ENCODE measurements at places on chromosomes 1 and 21.

GRCh38 chr1:183590244-183591191, at the start of gene NCF2:
NCF2 (minus strand) TSS chr1:183590459; CDS start chr1:183590329, 130 bp downstream.
- no peak for DNase-seq

DNA sequence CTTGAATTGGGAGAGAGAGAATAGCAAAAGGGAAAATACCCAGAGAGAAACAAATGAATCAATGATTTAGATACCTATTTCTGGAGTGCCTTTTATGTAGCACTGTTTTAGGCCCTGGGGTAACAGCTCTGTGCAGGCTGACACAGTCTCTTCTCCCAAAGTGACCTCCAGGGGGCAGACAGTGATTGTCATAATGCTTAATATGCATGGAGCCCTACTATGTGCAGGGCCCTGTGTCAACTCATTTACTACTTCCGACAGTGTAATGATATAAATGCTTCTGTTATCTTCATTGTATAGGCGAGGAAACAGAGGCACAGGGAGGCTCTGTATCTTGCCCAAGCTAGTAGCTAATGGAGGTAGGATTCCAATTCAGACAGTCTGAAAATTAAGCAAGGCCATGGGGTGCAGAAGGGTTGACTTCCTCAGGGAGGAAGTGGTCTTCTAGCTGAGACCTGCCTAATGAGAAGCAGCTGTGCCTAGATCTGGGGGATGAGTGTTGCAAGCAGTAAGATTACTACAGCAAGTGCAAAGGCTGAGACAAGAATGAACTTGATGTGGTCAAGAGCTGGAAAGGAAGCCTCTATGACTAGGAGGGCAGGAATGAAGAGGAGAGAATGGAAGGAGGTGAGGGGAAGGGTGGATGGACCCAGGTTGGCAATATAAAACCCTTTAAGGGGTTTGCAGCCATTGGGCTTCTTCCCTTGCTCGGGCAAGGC, 16.2 kb upstream of the SERINC2 start:
- no peak for DNase-seq

- DNase-seq, result no peak
These were observed 8.8 kb upstream of the ID3 start for GRCh38 chr1:23567996-23568607.

- DNase-seq, result no peak
These were observed 21.7 kb upstream of the ANKRD13C start for GRCh38 chr1:70376196-70376595.

- DNase-seq, result no peak
These were observed 232.8 kb downstream of the SDCCAG8 start for GRCh38 chr1:243488459-243489157.

GRCh38 chr1:96533820-96534219, 187.8 kb upstream of the PTBP2 start:
- DNase-seq, result no peak

DNA sequence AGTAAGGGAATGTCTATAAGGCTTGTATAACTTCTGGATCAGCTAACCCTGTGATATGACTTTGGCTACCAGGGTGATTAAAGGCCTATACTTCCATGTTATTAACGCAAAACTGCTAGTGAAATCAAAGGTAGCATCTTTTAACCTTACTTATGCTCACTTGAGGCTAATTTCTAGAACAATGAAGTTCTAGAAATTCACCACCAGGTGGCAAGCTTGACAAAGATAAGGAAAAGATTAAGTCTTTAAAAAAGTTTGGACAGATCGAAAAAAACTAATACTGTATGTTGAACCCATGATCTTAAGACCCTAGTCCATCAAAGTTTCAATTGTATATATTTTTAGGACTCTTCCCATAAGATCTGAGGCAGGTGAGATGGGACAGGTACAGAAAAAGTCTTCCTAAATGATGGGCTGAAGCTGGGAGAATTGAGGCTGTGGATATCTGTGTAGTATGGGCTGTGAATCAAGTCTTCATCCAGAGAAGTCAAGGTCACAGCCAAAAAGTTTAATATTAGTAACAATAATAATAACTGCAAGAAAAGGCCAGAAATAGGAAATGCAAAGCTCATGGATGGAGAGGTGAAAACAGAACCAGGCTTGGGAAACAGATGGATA, 18.8 kb downstream of the KYAT3 start:
- DNase-seq, result no peak

GRCh38 chr1:156726549-156727226, 1.6 kb upstream of the METTL25B start:
- DNase-seq, result no peak

GRCh38 chr1:18553388-18553787, 72.7 kb downstream of the KLHDC7A start:
- DNase-seq, result no peak

- no peak for DNase-seq
These were observed 48.2 kb downstream of the SYT6 start for GRCh38 chr1:114105421-114105979.

- DNase-seq, result no peak
These were observed 35.4 kb upstream of the CD1D start for GRCh38 chr1:158145173-158145719.

DNA sequence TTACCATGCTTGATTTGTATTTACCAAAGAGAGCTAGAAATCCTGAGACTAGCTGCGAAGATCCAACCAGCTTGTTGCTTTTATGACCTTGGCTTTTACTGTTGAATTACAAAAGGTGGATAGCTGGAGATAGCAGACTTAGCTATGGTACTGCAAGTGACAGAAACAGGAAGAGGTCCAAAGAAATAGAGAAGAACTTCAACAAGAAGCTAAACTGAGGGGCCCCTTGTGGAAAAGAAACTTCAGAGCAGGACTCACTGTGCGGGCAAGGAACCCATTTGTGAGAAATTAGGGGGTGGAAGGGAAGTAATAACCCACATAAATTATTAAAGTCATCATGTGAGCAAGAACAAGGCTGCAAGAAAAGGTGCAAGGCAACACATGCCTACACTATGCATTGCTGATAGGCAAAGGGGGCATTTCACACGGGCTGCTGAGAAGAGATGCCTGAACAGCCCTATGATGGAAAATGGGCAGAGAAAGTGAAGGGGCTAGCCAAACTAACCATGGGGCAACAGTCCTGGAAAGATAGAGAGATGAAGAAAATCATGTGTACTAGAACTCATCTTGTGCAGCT, 116.6 kb upstream of the PRDX6 start:
- DNase-seq, result no peak

GRCh38 chr1:35536556-35537162, 20.5 kb downstream of the KIAA0319L start:
- no peak for DNase-seq

- no peak for DNase-seq
These were observed 24.0 kb downstream of the C1QB start for GRCh38 chr1:22676916-22677583.

- DNase-seq, result no peak
These were observed 1.8 kb downstream of the SH3GLB1 start for GRCh38 chr1:86706018-86706635.

DNA sequence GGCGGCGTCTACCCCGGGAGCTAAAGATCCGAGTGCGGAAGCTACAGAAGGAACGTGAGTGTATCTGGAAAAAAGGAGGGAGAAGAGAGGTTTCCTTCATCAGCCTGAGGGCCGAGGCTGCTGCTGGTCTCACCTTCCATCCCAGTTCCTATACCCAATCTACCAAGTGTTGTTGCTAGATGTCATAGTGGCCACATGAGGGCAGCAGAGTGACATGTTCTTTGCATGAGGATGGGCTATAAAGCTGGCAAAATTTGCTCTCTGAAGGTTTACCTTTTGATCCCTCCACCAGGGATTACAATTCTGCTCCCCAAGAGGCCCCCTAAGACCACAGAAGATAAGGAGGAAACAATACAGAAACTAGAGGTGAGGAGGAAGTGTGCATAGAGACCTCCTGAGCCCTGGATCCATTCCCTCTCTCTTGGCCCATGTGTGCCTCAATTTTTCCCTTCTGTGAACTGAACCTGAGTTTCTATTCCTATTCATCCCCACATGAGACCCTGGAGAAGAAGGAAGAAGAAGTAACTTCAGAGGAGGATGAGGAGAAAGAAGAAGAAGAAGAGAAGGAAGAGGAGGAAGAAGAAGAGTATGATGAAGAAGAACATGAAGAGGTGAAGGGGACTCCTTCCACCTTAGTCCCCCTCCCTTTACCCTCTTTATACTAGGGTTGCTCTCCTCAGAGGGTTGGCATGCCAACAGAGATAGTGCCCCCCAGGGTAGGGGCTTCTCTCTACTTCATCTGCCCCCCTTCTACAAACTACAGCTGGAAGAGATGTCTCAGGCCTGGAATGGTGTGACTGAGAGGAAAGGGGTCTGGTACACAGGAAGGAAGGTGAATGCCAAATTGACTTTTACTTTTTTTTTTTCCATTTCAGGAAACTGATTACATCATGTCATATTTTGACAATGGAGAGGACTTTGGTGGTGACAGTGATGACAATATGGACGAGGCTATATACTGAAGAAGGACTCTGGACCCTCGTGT, 13.3 kb downstream of the POLR3GL start:
- no peak for DNase-seq

DNA sequence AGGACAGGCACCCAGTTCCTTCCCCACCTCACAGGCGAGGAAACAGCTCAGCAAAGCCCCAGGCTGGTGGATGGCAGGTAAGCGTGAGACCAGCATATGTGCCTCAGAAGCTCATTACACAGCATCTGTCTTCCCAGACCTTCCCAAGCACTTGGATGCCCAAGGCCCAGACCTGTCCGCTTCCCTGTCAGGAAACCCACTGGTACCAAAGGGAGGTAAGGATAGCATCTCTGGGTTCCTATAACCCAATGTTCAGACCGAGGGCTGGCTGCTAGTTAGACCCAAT, 3.3 kb downstream of the POFUT2 start:
- DNase-seq, result no peak

- DNase-seq, result no peak
These were observed 317.6 kb upstream of the PROX1 start for GRCh38 chr1:213669964-213670691.

DNA sequence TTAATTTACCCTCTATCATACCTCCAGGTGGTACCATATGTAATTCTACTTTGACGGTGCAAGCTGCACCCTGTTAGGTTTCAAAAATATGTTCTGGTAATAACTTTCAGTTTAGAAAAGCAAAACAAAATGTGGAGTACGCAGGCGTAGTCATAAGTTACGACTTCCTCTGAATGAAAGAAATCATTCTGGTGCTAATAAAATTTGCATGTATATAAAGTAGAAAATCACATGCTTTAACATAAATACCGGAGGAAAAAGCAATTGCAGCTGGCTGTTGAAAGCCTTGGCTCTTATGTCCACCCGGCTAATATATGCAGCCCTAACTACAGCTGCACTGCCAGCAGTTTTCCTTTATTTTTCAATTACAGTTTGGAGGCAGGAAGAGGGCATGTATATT, 65.2 kb upstream of the TMPRSS15 start:
- no peak for DNase-seq

- no peak for DNase-seq
These were observed 3.2 kb downstream of the LRRC42 start for GRCh38 chr1:53949023-53949990.

DNA sequence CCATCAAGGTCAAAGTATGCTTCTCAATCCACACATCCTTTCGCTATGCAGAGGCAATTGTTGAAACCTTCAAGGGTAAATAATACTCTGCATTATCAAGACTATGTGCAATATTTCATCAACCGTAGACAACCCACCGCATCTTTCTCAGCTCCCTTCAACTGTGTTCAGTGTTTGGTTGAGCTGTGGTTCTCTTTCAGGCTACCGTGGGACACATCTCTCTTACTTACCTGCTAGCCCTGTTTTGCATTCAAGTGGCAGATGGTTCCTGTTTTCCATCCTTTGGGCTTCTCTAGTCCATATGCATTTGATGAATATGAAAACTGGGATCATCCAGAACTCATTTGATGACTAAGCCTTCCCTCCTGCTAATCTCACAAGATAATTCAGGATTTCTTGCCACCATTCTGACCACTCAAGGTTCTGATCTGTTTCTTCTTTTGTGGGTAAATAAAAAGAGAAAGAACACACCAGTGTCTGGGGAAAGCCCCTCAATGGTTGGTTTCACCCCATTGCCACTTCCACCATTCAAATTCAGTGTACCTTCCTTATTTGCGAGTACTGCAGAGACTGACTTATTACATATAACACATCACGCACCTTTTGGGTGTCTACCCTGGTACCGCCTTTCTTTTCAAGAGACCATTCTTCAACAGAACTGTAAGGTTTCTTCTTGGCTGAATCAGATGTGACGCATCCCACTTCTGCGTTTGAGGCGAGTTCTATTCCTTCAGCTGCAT, 61.7 kb downstream of the BACE2 start:
- no peak for DNase-seq

DNA sequence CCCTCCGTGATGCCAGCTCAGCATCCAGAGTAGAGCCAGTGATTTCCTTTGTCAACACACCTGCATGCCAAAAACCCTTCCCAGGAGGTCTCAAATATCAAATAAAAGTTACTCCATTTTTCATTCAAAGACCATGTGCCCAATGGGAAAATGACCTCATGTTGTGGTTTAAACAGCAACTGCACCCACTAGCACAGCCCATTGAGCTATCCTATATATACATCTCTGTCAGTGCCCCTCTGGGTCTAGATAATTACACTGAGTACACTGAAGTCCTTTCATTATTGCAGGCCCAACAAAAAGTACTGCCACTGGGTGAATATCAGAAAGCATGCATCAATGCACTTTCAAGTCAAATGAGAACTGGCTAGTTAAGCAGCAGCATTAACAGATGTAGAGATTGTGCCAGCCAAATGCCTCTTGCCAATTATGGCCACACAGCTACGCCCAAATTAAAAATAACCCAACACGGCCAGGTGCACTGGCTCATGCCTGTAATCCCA, 117.7 kb downstream of the SLC45A1 start:
- no peak for DNase-seq

DNA sequence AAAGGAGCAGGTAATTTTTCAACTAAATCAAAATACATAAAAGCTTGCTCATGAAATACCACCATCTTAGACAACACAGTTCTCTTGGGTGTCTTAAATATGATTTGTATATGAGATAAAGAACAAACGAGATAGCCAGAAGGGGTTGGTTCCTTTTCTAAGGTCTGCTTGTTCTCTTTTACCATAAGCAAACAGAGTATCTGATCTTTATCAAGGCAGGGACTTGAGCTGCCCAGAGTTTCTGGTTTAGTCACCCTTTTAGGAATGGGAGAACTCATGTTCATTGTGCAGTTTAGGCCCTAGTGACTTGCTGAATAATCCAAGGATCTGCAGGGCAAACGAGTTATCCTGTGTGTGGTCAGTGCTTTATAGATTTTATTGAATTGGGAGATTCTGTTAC, 3.0 kb upstream of the SUCO start:
- no peak for DNase-seq

- DNase-seq, result no peak
These were observed 451.7 kb downstream of the SIPA1L2 start for GRCh38 chr1:232178191-232178590.

- no peak for DNase-seq
These were observed 4.6 kb downstream of the NENF start for GRCh38 chr1:212437179-212437798.

- no peak for DNase-seq
These were observed 29.3 kb downstream of the ATP5PO start for GRCh38 chr21:33886321-33886720.

All from stimulated activated CD8-positive, alpha-beta memory T cell treated with anti-CD3 and anti-CD28 coated beads, Interleukin-7, amount 100 ng/mL, for 1 hour (primary cell).